Temporal lobe (tissue), 4 donors: ENCODE measurements at places on chromosomes 6 and 20. TPM values are rescaled to one million over a fixed set of nuclear protein-coding genes. Genes with fewer than 3 reads are reported as not detected.

NOX3 gene
- not detected for total RNA-seq

TP53TG5 gene
- not detected for total RNA-seq

DACT2 gene
- total RNA-seq, result 1.7 TPM

HAO1 gene
- not detected for total RNA-seq

ID4 gene
- 76.7 TPM for total RNA-seq

OPRM1 gene
- 0.98 TPM for total RNA-seq

CDSN gene
- total RNA-seq, result not detected

MAN1A1 gene
- 18.2 TPM for total RNA-seq

PLEKHG1 gene
- total RNA-seq, result 11.8 TPM

OR2B6 gene
- not detected for total RNA-seq

VWA7 gene
- total RNA-seq, result 0.98 TPM

FHL5 gene
- 0.74 TPM for total RNA-seq

GABRR1 gene
- total RNA-seq, result not detected

XKR7 gene
- total RNA-seq, result 11.3 TPM

TRIM31 gene
- total RNA-seq, result not detected

HLA-DRB5 gene
- total RNA-seq, result not detected

TFAP2B gene
- total RNA-seq, result under 0.01 TPM

CALHM5 gene
- total RNA-seq, result 0.25 TPM

FOXC1 gene
- total RNA-seq, result 6.9 TPM

C20orf141 gene
- total RNA-seq, result not detected

VSTM2L gene
- 164 TPM for total RNA-seq

SCGN gene
- 30.7 TPM for total RNA-seq

SLC35F1 gene
- 80.4 TPM for total RNA-seq

LINC00237 gene
- total RNA-seq, result 2.7 TPM

BMP2 gene
- total RNA-seq, result 6.1 TPM

TFAP2D gene
- 0.49 TPM for total RNA-seq

SLC26A8 gene
- 3.2 TPM for total RNA-seq

HSPA1L gene
- 3.7 TPM for total RNA-seq

PRRT1 gene
- 0.74 TPM for total RNA-seq

GNL1 gene
- total RNA-seq, result 27.8 TPM

RIPPLY2 gene
- 8.1 TPM for total RNA-seq

HLA-DMA gene
- total RNA-seq, result 1.5 TPM

OR12D3 gene
- not detected for total RNA-seq

PKIG gene
- total RNA-seq, result 23.8 TPM

MCHR2 gene
- 7.9 TPM for total RNA-seq

PBOV1 gene
- total RNA-seq, result not detected

ALDH5A1 gene
- total RNA-seq, result 17.2 TPM

ZNF451 gene
- 104 TPM for total RNA-seq

LIN28B gene
- 0.25 TPM for total RNA-seq

LGSN gene
- 0.25 TPM for total RNA-seq

PGC gene
- 0.49 TPM for total RNA-seq

BHLHE23 gene
- 0.25 TPM for total RNA-seq

BFSP1 gene
- 0.49 TPM for total RNA-seq

CASS4 gene
- total RNA-seq, result 0.49 TPM

MUC21 gene
- total RNA-seq, result not detected

TCF15 gene
- total RNA-seq, result 0.49 TPM

PROKR2 gene
- total RNA-seq, result 9.3 TPM

TEAD3 gene
- 0.74 TPM for total RNA-seq

IL17A gene
- not detected for total RNA-seq

MMP24 gene
- 75.0 TPM for total RNA-seq

TGM2 gene
- total RNA-seq, result 5.7 TPM

HLA-A gene
- total RNA-seq, result 43.5 TPM
